ENCODE measurements at places on chromosomes 11 and 22.

DNA sequence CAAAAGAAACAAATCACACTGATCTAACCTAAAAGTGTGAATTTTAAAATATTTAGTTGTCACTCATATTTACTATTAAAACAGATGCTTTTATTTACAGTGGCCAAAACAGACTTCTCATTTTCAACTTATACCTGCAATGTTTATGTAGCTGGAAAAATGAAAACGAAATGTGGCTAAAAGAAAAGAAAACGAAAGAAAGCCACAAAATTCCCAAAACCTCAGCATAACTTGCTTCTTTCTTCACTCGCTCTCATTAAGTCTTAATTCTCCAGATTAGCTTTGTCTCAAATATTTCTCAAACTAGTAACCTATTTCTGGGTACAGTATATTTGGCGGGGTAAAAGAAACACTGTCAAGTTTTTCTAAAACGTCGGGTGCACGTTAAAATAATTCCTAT is 693 bp downstream of the CSTF3 start:
- DNase-seq, result no peak

- peak; percentile 46 for DNase-seq
These were observed 13.1 kb downstream of the EEF1G start for GRCh38 chr11:62560566-62561103.

DNA sequence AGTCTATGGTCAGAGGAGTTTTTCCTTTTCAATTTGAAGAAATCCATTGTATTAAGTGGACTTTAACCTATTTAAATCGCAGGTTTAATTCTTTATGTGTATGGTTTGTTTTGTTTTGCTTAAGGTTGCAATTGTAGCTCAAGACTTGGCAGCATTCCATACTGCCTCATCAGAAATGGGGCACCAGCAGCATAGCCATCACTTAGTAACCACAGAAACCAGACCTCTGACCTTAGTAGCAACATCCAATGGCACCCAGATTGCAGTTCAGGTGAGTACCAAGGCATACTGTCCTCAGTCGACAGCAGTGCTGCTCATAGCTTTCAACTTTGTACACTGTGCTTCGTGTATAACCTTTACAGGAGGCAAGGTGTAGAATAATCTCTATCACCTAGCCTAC is 48.4 kb upstream of the WEE1 start:
- no peak for DNase-seq

- no peak for DNase-seq
These were observed 15.9 kb upstream of the GLYATL1 start for GRCh38 chr11:58923300-58923788.

- DNase-seq, result no peak
These were observed 47.6 kb downstream of the OR4C45 start for GRCh38 chr11:50080256-50080655.

Data from GDM1 (cell line).